ENCODE measurements at places on chromosomes 2 and 18.

DNA sequence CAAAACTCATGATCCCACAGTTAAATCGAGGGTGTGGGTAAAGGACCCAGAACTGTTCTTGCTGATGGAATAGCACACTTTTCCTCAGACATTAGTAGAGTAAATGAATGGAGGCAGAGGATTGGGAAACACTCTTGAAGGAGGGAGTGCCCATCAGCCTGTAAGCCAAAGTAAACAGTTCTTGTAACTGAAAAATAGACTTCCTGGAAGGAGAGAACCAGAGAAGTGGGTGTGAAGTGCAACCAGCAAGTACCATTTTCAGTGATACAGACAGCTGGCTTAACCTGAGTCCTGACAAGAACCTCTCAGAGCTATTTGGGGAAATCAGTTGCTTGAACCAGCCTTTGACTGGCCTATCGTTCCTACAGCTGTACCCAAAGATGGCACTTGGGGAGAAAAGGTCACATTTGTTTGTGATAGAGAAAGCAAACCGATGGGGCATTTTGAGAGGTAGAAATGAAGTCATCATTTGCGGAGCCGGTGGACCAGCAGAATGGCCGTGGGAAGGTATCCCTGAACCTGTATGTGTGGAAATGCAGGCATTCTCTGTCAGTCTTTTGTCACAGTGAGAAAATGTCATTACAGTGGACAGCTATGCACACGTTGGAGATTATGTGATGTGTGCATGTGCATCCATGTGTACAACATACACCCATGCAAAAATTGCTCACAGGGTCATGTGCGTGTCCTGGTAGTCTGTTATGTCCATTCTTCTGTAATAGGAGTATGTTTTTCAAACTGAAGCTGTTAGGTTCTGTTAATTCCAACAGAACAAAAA is 17.8 kb downstream of the CRIM1 start:
- DNase-seq, result no peak

DNA sequence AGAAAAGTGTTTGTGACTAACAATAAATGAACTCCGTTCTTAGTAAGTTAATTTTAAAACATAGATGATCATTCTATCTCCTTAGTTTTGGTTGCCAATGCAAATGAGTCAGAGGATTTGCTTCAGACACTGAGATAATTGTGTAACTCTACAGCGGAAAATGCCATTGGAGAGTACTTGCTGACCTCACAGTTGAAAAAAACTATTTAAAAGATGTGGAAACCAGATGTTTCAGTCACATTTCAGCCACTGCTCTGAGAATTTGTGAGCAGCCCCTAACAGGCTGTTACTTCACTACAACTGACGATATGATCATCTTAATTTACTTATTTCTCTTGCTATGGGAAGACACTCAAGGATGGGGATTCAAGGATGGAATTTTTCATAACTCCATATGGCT is at the start of gene TNFAIP6:
Gene TNFAIP6, plus strand, starts transcription at position 234 of the 400 bp plus-strand sequence. Its CDS starts 75 bp downstream, at position 309.
- peak; percentile 91 for DNase-seq

- DNase-seq, result no peak
Measured at GRCh38 chr2:3451169-3451568, 68.2 kb downstream of the ADI1 start.

DNA sequence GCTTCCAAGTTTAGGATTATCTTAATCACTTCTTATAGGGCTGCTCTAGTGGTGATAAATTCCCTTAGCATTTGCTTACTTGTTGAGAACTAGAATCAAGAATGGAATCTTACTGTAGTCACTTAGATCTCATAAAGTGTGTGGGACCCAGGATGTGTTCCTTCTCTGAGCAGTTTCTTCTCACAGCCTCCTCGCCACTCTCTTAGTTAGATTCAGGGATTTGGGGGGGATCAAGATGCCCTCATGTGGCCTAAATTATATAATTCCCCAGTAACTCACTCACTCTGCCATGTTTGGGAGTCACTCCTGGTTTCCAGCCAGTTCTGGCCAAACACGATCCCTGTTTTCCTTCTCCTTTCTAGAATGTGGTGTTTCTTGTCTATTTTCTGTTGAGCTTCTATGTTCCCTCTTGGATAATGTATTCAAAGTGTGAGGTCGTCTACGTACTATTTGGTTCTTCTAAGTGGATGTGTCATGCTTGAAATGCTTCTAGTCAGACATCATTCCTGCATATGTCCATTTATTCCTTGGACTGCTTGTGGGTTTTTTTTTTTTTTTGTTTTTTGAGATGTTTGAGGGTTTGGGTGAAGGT is 414.9 kb upstream of the SYT4 start:
- DNase-seq, result peak; percentile 42

DNA sequence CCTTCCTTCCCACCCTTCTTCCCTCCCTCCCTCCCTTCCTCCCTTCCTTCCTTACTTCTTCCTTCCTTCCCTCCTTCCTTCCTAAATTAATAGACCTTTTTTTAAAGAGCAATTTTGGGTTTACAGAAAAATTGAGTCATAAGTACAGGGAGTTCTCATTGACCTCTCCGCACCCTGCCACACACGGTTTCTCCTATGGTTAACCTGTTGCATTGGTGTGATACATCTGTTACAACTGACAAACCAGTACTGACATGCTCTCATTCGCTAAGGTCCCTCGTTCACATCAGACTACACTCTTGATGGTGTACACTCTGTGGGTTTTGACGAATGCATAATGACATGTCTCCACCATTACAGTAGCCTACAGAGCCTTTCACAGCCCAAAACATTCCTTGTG is 11.6 kb upstream of the SDC1 start:
- DNase-seq, result no peak

Data from fibroblast of skin of left biceps (primary cell).